ENCODE measurements at places on chromosomes 1 and 21.

GRCh38 chr21:44738621-44739020 lies 27.2 kb upstream of the TSPEAR start:
- no peak for DNase-seq

DNA sequence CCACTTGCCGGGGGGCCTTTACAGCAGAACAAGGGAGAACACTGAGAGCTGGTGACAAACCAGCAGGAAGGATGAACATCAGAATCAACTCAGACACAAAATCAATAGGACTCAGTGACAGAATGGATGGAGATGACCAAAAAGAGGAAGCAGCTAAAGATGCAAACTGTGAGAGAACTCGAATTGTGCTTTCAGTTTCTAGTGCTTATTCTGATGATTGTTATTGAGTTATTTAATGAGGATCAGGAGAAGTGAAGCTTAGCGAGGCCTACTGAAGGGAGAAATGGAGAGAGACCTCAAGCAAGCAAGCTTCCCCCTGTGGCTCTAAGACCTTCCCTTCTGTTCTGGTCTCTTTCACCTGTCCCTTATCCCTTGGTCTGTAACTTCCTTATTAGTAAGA lies 30.3 kb upstream of the TMEM125 start:
- DNase-seq = no peak

GRCh38 chr1:96538111-96538641 lies 183.4 kb upstream of the PTBP2 start:
- peak; percentile 80 for DNase-seq

DNA sequence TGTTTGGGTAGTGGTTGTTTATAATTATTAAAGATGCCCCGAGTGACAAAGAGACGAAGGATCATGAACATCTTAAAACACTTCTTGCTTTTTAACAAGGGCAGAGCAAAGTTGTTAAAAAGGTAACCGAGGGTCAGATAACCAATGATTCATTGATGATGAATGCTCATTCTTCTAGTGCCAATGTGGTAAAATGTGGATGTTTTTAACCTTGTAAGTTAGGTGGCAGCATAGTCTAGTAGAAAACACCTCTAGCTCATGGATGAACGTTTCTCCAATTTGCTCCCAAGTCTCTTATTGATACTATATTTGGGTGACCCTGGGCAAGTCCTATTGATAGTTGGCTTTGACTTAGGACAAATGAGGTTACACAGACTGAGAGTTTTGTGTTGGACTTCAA lies 167.9 kb downstream of the KIF26B start:
- DNase-seq = peak; percentile 54

- DNase-seq = no peak
Measured at GRCh38 chr1:218514689-218515088, 169.6 kb downstream of the TGFB2 start.

DNA sequence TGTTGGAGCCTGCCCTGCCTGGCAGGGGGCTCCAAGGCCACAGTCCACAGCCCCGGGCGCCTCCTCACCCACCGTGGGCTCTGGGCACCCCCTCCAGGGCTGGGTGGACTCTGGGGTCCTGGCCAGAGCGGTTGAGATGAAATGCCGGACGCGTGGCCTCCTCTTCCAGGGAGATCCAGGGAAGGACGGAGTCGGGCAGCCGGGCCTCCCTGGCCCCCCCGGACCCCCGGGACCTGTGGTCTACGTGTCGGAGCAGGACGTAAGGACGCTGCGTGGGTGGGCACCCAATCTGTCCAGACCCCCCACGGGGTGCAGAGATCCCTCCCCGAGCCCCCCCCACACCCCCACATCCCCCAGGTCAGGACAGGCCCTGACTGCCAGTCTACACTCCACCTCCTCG lies 51.2 kb downstream of the SLC19A1 start:
- DNase-seq = no peak

DNA sequence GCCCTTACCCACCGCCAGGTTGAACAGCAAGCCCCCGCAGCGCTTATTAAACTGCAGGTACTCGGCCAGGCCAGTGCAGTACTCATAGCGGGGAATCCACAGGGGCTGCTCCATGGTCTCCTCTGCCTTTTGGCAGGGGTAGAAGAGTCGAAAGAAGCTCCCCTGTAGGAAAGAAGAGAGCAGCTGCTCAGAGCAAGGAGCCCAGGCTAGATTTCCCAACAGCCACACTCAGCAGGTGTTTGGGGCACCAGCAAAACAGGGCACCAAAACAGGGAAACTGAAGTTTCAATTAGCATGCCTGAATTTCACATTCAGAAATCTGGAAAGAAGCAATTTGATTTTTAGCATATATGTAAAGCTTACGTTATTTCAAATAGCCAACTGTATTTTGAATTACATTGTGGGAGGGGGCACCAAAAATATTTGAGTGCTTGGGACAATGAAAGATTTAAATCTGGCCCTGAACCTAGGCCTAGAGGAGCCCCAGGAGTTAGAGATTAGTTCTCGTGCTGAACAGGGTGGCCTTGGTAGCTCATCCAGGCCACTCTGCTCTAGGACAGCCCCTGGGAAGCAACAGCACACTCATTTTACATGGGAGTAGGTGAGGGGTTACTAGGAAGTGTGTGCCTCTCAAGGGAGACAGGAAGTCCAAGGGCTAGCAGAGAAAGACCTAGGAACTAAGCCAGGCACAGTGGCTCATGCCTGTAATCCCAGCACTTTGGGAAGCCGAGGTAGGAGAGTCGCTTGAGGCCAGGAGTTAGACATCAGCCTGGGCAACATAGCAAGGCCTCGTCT lies 8.2 kb downstream of the PAFAH2 start:
- no peak for DNase-seq

GRCh38 chr21:32549886-32550285 lies 35.4 kb downstream of the TCP10L start:
- DNase-seq = no peak

DNA sequence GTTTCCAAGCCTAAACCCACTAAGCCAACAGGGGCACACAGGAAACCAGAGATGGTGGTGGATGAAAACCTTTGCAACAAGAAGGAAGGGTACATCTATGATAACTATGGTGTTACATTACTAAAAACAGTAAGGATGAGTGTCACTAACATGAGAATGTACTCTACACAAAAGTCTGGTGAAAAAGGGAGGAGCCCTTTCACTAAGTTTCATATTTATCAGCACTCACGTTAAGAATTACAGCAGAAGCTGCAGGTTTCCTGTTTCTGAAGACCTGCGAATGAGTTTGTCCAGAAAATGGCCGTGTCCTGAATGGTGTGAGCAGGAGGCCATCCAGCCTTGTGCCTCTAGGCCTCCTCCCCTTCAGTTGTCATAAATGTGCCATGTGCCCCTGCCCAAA lies 17.8 kb downstream of the ABCG1 start:
- DNase-seq = no peak

DNA sequence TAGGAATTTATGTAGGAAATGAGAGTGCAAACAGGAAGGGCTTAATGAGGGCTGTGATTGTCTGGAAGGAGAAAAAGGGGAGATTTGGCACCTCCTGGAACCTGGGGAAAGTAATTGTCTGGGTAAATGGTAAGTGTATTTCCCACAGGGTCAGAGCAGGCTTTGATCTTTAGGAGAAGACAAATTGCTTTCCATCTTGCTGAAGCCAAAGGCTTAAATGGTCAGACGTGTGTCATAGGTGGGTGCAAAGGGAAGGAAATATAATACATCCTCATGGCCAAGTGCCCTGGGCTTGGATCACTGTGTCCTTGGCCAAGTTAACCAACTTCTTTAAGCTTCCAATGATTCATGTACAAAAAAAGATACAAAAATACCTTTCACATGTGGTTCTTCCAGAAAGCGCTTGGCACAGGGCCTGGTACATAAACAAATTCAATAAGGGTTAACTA lies 1.3 kb upstream of the DUSP23 start:
- peak; percentile 72 for DNase-seq

- peak; percentile 73 for DNase-seq
Measured at GRCh38 chr1:225474986-225475820, 47.4 kb upstream of the LBR start.

DNA sequence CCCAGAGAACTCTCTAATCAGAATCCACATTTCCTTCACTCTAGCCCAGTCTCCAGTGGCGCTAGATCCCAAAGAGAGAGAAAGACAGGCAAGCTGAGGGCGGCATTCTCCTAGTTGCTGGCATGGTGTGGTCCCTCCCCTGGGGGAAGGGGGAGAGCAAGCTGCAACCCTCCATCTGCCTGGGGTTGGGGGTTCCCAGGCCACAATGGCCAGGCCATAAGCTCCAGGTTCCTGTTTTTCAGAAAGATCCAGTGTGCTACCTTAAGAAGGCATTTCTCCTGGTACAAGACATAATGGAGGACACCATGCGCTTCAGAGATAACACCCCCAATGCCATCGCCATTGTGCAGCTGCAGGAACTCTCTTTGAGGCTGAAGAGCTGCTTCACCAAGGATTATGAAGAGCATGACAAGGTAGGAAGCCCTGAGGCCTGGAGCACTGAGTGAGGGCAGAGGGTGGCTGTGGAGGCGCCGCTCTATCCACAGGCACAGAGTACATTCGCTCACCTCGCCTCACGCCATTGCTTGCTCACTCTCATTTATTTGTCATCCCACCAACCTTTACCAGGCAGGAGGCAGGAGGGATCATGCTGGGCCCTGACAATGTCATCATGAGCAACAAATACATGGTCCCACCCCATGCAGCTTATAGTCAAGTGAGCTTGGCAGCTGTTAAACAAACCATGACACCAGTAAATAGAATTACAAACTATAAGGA lies 6.6 kb downstream of the CSF1 start:
- no peak for DNase-seq

DNA sequence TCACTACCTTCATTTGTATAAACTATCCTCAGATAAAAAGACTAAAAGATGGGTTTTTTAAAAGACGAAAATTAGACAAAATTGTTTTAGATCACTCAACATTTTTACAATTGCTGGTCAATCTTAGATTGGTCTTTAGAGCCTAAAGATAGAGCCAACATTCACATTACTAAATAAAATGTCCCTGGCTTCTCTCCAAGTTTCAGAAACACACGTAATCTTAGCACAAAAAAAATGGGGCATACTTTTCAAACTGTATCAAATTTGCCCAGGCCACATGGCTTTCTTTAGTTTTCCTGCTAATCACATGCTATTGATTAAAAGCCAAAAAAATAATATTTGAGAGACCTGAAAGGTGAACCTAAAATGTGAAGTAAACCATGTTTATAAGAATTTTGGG lies 288.1 kb downstream of the DPYD start:
- DNase-seq = no peak

DNA sequence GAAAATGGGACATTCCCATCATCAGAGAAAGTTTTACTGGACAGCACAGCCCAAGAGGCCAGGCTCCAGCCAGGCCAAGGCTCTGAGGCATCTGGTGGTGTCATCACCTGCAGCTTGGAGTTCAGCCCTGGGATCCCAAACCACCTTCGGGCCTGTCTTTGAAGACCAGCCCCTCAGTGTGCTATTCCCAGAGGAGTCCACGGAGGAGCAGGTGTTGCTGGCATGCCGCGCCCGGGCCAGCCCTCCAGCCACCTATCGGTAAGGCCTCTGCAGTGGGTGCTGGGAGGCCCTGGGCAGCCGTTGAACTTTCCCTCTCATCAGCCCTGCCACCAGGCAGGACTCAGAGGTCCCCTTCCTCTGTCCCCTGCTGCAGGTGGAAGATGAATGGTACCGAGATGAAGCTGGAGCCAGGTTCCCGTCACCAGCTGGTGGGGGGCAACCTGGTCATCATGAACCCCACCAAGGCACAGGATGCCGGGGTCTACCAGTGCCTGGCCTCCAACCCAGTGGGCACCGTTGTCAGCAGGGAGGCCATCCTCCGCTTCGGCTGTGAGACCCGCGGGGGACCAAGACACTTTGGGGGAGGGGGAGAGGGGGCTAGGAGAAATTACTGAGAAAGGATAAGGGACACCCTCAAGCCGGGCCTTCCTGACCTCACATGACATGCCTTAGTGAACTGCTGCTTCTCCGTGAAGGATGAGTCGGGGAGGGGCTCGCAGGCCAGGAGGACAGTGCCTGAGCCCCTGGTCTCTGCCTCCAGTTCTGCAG lies 15.0 kb downstream of the CNTN2 start:
- DNase-seq = no peak

DNA sequence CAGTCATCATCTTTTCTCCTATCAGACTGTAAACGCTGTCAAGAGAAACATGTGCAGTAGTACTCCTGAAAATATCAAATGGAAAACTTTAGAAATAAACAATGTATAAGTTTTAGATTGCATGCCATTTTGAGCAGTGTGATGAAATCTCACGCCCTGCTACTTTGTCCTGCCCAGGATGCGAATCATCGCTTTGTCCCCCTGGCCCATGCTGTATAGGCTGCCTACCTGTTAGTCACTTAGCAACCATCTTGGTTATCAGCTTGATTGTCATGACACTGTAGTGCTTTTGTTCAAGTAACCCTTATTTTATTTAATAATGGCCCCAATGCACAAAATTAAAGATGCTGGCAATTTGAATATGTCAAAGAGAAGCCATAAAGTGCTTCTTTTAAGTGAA lies 363.0 kb downstream of the ZP4 start:
- no peak for DNase-seq

GRCh38 chr21:38280454-38280853 lies 23.7 kb downstream of the KCNJ15 start:
- DNase-seq = no peak

- DNase-seq = no peak
Measured at GRCh38 chr1:86938855-86939254, 24.4 kb downstream of the HS2ST1 start.

DNA sequence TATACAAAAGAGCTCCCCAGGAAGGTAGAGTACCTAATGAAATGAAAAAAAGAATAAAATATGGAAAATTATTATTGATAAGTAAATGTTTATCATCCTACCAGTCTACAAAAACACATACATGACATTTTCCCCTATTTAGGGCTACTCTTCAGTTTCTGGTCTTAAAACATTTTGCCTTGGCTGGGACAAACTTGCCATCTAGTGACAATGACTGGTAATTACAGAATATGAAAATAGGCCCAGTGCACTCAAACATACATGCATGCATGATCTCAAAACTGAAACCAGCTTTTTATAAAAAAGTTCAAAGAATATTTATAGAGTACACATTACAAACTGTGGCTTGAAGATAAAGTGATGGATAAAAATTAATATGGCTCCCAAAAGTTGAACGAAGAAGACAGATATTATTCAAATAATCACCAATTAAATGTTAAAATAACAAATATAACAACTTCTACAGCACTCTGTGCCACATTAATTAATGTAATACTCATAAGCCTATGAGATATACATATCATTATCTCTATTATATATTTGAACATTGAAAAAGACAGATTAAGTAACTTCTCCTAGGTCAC lies 10.5 kb upstream of the RNPC3 start:
- peak; percentile 69 for DNase-seq

DNA sequence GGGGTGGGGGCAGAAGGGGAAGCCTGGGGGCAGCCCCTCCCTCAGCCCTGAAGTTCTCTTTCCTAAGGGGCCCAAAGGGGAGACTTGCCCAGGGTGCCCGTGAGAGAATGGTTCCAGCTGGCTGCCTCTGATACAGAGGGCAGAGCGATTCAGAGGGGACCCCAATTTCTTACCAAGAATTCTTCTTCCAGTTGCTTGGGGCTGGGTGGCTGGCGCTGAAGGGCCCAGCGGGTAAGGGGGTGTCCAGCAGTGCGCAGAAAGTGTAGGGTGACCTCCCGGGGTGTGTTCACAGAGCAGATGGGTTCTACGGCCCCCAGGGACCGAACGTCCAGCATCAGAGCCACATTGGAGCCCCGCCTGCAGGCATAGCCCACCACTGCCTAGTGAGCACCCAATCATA lies 2.5 kb downstream of the PTPN7 start:
- DNase-seq = no peak

Measured in GM23248 (cell line).